ENCODE measurements at places on chromosomes 12 and 14.

DNA sequence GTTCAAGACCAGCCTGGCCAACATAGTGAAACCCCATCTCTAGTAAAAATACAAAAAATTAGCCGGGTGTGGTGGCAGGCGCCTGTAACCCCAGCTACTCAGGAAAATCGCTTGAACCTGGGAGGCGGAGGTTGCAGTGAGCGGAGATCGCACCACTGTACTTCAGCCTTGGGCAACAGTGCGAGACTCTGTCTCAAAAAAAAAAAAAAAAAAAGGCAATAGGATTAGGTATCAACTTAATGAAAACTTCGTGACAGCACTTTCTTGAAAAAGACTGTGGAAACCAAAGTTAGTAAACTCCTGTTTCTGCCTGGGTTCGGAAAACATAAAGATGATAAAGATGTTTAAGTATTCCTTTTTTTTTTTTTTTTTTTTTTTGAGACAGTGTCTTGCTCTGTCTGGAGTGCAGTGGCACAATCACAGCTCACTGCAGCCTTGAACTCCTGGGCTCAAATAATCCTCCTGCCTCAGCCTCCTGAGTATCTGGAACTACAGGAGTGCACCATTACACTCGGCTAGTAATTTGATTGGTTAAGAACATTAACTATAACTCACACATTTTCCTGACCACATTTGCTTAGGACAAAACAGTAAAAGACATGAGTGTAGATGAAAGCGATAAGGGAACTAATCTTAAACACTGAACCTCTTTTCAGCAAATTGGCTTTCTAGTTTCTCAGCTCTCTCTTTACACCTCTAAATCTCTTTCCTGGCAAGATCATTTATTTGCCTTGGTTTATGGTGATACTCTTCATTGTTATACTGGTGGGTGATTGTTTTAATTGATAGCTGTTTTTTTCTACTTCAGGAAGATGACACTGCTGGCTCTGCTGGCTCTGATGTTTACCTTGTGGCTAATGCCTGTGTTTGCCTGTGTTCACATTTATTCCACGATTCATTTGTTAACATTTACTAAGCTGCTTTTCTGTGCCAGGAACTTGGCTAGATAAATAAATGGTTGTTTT lies 15.8 kb downstream of the HIF1A start:
- no peak for DNase-seq

- no peak for DNase-seq
Measured at GRCh38 chr12:107553211-107553765, 132.3 kb upstream of the PWP1 start.

DNA sequence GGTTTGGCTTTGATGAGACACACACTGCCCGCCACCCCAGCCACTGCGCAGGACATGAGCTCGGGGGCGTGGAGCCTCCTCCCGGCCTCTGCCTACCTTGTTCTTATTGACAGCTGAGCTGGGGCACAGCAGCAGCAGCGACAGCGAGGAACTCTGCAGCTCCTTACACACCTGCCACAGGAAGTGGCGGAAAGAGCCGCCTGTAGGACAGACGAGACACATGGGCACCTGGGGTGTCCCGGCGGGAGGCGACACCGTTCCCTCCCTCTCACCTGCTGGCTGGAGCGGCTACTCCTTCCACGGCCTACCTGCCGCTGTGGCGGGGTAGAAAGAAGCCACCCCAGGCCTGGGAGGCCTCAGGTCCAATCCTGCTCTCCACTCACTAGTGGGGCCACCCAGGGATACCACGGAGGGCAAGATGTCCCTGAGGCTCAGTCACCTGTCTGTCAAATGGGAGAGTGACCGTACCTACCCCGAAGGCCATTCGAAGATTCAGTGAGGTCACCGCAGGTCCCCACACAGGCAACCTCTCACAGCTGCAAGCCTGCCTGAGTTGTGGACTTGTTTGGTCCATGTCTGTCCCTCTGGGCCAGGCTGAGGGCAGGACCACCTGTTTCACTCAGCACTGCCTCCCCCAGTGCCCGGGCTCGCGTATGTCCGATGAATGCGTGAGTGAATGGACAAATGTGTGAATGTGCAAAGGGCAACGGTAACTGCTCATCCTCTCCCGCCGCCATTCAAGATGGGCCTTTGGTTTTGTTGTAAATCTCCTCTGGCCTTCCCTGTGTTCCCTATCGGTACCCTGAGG lies 42.6 kb downstream of the TRAFD1 start:
- DNase-seq: no peak

DNA sequence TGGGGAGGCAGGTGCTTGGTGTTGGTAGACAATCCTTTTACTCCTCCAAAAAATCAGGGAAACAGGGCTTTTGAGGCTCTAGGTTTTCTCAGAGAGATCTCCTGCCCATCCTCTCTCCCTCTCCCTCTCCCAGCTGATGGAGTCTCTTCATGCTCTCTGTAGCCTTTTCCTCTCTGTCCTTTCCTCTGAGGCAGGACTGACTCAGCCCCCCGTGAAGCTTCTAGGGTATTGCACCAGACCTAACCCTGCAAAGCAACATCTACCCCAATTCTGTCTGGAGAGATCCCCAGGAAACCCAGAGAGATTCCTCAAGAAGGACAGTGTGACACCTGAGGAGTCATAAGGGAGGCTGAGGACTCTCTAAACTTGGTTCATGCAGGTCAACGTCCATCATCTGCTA lies 66.4 kb downstream of the CRACR2A start:
- DNase-seq: no peak

DNA sequence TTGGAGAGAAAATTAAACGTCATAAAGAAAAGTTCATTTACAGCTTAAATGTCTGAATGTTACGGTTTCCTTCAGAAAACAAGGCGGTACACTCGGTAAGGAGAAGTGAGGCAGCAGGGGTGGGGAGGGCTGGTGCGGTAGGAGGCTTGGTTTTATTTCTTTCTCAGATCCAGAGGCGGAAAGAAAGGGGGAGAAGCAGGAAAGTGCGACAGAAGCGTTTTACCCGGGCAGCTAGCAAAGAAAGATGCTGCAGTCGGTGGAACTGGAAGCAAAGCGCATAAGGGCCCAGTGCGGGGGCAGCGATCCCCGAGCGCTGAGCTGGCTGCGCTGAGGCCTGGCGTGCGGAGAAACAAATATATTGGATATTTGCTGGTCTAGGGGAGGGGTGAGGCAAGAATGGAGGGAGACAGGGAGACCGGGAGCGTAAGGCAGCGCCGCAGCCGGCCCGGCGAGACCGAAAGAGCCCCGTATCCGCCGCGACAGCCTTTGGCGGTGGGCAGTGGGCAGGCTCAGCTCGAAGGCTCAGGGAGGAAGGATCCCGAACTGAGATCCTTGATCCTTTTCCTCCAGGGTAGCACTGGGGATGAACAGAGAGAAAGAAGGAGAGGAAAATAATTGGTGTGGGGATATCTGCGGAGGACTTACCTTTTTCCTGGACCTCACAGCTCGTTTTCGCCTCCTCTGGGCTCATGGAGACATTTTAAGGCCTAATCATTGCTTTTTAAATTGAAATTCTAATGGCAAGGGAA lies 6.4 kb upstream of the HOXC11 start:
- DNase-seq: no peak

- no peak for DNase-seq
Measured at GRCh38 chr12:27331927-27332324, 710 bp upstream of the BMAL2 start.

DNA sequence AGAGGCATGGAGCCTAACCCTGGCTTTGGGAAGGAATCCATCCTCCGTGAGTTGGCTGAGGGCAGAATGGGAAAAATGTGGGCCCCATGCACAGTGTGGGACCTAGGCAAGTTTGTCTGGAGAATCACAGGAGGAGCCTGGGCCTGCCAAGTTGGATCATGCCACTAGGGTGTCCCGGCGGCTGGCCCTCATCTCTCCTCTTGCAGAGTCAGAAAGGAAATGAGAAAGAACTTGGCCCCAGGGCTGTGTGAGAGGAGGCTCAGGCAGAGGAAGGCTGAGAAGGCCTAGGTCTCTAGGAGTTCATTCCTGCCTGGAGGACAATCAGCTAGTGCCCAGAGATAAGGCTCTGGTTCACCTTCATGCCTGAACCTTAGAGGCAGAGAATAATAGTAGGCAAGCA lies 2.5 kb upstream of the ESRRB start:
- no peak for DNase-seq

GRCh38 chr12:53232646-53233461 lies 845 bp upstream of the RARG start:
- peak; percentile 23 for DNase-seq

DNA sequence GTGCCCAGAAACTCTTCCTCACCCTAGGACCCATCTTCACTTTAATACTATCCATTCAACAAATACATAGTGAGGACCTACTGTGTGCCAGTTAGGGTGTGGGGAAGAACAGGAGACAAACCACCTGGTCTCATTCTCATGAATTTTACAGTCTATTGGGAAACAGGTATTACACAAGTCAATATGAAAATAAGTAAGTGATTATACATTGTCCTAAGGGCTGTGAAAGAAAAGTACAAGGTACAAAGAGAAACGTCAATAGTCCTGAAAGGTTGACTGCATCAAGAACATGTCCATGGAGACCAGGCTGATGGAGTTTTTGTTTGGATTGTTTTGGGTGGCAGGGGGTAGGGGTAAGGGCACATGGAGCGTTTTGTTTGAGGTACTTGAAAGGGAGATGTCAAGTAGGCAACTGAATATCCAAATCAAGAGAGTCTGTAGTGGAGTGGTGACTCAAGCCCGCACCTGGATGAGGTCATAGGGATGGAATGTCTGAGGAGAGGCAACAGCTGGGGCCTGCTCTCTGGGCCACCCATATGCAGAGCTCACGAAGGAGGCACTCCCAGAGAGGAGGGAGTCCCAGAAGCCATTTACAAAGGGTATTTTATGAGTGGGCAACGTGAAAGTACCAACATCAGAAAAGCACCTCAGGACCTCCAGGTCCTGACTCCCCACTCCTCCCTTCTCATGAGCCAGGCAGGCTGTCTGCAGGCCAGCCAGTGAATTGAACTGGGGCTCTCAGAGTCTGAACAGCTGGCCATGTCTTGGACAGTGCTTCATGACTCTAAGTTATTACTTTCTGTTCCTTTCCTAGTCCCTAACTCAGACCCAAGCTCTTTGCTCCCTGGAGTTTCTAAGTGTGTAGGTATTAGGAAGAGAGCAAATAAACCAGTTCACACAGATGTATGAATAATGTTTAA lies 272.0 kb downstream of the ZFP36L1 start:
- no peak for DNase-seq

DNA sequence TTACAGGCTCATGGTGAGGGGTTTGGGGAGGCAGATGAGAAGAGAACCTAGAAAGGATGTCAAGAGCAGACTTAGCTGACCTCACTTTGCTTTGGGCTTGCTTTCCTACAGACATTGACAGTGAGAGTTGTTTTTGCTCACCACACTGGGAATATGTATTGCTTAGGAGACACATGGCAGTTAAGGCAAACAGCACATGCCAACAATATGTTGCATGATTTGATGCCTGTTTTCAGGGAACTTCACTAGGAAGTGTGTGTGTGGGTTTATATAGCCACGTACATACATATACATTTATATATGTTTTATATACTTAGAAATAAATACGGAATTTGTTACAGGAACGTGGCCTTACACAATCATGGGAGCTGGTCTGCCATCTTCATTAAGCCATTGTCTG lies 346.1 kb downstream of the RGS6 start:
- DNase-seq: no peak

- DNase-seq: no peak
Measured at GRCh38 chr12:41924111-41924510, 220.6 kb downstream of the GXYLT1 start.

DNA sequence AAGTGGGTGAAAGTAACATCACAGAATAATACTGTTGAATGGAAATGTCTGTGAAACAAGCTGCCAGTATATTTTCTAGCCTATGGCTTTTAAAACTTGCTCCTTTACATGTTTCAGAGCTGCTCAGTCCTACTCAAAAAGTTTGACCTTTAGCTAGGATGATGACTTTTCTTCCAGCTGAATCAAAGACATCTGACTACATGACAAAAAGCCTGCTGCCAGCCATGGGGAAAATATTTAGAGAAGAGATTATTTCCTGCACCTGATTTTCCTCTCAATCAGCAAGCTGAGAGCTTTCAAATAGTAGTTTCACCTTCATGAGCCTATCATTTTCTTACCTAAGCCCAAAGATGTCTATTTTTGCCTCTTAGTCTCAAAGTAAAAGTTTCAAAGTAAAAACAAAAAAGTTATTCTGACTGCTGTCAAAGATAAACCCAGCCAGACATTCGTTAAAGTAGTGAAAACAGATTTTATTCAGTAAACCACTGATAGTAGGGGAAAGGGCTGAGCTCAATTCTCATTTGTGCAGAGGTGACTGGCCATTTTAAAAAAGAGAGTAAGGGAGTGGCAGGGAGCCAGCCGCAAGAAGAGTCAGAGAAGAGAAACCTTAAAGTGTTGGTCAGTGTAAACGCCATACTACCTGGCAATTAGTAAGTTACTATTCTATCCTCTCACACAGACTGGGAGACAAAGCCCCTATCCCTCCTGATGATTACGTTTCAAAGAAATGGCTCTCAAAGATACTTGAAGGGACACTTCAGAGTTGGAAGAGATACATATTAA lies 2.2 kb downstream of the ATP6V1D start:
- no peak for DNase-seq

DNA sequence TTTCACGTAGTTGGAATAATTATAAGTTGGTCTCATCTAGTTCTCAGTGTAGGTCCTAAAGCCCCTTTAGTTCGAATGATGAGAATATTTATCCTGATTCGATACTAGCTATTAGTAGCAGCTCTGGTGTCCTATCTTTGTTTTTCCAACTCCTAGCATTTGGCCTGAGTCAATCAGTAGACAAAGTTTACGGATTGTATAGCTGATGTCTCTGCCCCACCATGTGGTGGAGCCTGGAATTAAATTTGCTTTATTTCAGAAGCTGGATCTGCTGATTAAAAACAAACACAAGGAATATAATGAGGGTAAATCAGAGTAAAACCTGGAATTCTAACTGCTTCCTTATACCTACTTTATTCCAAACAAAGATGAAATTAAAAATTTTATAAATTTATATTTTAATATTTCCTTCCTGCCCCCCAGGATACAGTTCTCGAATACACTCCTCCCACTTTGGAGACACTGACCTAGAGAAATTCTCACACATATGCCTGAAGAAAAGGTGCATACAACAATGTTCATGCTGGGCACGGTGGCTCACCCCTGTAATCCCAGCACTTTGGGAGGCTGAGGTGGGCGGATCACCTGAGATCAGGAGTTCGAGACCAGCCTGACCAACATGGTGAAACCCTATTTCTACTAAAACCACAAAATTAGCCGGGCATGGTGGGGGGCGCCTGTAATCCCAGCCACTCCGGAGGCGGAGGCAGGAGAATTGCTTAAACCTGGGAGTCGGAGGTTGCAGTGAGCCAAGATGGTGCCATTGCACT lies 7.6 kb upstream of the BRMS1L start:
- DNase-seq: no peak

GRCh38 chr12:6646276-6647082 lies 753 bp downstream of the ACRBP start:
- DNase-seq: no peak

GRCh38 chr12:81610955-81611889 lies 147.9 kb downstream of the PPFIA2 start:
- no peak for DNase-seq

- DNase-seq: no peak
Measured at GRCh38 chr14:24062216-24062980, 9.0 kb upstream of the CPNE6 start.

All from activated naive CD4-positive, alpha-beta T cell (primary cell).